NCI-H82 (cell line): ENCODE measurements at places on chromosomes 3 and 15.
A peak's percentile ranks its signal among the peaks of the same experiment; 100 is the strongest.

DNA sequence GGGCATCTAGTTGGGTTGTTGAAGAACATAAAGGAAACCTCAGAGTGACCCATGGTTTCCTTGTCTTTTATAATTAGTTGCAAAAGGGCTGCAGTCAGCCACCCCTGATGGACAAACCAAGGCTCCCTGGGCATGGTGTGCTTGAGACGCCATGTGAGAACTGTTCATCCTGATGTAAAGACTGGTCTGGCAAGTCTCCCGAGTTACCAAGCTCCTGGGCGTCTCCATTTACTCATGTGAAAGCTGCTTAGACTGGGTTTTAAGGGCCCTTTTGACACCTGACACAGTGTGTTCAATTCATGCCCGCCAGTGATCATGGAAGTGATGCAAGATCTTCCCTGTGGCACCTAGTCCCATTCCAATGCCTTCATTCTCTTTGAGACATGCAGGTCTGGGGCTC lies 49.4 kb downstream of the GRK7 start:
- no peak for DNase-seq

DNA sequence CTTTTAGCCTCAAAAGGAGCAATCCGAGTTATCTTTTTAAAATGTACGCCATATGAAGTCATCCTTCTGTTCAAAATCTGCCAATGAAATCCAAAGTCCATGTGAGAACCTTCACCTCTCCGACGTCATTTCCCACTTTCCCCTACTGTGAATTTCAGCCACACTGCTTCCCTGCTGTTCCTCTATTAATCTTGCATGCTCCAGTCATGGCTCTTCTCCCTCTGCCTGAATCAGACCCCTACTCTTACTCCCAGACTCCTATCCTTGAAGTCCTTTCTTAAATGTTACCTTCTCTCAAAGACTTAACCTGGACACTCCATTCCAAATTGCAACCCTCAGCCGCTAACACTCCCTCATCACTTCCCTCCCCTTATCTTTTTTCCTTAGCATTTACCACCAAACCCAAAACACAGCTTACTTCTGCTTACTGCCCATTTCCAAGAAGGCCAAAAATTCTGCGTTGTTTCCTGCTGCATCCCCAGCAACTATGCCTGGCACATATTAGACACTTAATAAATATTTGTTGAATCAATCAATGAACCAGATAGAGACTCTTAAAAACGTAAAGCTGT lies 1.2 kb downstream of the NKIRAS1 start:
- peak; percentile 61 for DNase-seq

DNA sequence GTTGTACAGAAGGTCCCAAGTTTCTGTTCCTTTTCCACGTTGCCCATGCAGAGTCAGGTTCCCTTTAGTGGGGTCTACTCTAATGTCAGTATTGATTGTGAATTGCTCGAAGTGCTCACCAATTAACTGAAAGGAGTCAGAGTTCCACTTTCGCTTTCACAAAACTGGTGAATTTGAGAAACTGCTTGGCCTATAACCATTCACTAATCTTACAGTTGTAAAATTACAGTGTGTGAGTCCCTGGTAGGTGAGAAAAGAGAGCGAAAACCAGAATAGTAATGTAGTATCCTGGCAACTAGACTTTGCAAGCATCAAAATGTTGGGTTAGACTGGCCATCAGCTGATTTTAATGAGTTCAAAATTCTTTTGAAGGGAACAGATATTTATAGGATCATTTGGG lies 237.5 kb upstream of the CHRM5 start:
- no peak for DNase-seq

DNA sequence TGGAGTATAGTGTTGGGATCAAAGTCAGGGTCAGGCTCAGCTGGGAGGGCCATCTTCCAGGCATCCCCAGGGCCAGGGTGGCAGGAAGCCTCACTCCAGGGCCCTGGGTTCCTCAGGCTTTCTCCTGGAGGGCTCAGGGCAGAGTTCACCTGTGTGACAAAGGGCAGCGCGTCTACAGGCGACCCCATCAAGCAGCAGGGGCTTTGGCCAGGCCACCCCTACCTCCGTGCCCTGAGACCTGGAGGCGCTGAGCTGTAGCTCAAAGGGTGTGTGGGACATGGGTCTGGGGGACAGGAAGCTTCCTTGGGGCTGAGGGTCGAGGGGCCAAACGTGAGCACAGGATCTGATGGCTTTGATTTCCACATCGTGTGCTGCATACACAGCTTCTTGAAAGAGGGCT lies 12.8 kb downstream of the SPTBN5 start:
- DNase-seq, result no peak

DNA sequence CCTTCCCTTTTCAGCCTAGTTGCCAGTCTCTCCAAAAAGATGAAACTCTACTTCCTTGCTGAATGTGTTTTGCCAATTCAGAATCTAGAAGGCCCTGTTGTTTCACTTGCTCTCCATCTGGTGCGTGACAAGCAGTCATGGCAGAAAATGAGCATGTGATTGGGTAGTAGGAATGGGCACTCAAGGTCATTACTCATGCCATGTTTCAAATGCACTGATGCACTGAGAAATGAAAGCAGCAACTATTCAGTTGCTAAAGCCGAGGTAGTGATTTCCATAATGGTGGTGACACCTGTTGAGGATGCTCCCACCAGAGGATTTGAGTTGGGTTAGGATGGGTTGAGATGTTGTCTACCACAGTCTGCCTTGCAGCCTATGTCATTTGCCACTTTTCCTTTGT lies 12.7 kb downstream of the ZBTB38 start:
- no peak for DNase-seq

GRCh38 chr3:126515066-126515706 lies 2.4 kb downstream of the UROC1 start:
- DNase-seq, result no peak

GRCh38 chr3:128385080-128385832 lies 81.4 kb downstream of the DNAJB8 start:
- no peak for DNase-seq

DNA sequence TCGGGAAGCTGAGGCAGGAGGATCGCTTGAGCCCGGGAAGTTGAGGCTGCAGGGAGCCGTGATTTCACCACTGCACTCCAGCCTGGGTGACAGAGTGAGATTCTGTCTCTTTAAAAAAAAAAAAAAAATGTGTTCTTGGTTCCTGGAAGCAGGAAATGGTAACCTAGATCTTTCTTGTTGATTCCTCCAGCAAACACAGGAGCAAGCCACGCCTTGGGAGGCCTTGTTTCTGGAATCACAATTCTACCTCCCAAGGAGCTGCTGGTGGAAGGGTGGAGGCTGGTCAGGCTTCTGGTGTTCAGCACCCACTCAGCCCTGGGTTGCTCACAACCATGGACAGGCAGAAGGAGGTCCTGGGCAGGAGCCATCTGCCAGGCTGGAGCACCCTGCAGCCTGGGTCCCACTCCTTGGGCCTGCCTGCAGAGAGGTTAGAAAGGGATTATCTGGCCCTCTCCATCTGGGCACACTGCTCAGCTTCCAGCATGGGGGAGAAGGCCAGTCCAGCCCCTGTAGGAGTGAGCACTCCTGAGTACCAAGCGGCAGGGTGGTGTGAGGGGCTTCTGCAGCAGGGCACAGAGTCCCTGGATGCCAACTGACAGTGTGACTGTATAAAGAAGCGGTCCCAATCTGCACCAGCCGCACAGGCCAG lies 65.6 kb downstream of the ABTB1 start:
- peak; percentile 48 for DNase-seq
